ENCODE measurements at places on chromosomes 6 and 20.

DNA sequence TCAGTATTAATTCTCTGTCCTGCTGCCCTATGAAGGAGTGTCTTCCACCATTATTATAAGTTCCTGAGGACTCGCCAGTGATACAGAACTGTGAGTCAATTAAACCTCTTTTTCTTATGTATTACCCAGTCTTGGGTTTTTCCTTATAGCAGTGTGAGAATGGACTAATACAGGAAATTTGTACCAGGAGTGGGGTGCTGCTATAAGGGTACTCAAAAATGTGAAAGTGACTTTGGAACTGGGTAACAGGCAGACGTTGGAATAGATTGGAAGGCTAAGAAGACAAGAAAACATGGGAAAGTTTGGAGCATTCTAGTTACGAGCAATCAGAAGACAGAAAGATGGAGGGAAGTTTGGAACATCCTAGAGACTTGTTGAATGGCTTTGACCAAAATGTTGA lies 616.7 kb upstream of the EPHA7 start:
- no peak for DNase-seq

- DNase-seq, result no peak
Observed at GRCh38 chr20:46023148-46023484, 5.9 kb upstream of the SLC12A5 start.

GRCh38 chr20:60313191-60313590 lies 355.0 kb downstream of the CDH26 start:
- no peak for DNase-seq

GRCh38 chr6:55299286-55299985 lies 27.8 kb upstream of the GFRAL start:
- no peak for DNase-seq

- DNase-seq, result no peak
Observed at GRCh38 chr6:42616716-42617115, 52.9 kb downstream of the UBR2 start.

GRCh38 chr6:67467341-67467740 lies 1167.7 kb upstream of the ADGRB3 start:
- DNase-seq, result no peak

DNA sequence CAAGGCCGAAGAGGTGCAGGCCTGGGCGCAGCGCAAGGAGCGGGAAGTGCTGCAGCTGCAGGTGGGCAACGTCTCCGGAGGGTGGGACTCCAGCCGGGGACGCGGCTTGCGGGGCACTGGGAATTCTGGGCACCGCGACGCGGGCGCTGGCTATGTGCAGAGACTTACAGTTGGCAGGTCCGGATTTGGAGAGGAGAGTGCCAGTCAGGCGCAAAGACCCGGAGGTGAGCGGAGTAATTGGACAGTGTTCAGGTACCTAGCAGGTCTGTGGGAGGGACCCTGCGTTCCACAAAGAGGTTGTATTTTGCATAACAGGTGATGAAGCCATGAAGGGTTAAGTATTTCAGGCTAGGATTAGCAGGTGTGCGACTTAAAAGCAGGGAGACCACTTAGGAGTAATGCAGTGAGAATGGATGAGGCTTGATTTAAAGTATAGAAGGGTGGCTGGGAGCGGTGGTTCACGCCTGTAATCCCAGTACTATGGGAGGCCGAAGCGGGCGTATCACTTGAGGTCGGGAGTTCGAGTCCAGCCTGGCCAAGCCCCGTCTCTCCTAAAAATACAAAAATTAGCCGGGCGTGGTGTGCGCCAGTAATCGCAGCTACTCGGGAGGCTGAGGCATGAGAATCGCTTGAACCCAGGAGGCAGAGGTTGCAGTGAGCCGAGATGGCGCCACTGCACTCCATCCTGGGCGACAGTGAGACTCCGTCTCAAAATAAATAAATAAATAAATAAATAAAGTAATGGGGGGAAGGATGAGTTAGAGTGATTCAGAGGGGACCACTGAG lies 1.0 kb downstream of the MRPS26 start:
- no peak for DNase-seq

DNA sequence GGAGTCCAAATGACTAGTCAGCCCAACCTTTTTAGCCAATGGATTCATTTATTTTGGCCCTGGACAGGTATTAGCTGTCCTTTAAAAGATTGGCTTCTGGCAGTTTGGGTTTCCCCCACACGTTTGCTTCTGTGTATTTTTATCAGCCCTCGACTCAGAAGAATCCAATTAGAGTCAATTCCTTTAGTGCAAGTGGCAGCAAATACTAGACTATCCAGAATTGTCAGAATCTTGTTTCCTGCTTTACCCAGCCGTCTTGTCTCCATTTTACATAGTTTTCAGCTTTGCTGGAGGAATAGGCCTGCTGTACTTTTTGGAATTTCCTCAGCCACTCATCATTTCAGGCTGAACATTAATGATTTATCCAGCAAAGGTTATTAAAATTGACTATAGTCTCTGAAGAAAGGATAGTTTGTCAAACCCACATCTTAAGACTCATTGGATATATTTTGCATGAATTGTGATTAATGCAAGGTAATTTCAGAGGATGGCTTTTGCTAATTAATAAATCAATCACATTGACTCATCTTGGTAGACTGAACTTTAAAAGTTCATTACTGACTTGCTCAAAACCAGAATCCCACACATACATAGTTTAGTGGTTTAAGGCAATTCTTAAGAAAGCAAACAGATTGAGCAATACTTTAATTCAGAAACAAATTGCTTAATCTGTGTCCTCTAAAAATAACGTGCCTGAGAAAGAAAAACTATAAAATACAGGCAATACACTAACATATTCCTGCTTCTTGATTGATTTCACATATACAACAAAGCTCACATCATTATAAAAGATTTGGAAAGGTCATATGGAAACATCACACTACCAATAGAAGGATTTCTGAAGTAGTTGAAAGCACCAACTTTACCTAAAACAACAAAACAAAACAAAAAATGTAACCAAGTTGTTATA lies 62.9 kb upstream of the ZNF217 start:
- DNase-seq, result no peak

GRCh38 chr20:31355981-31356380 lies 12.4 kb upstream of the DEFB118 start:
- DNase-seq, result no peak

GRCh38 chr6:163661272-163661671 lies 246.8 kb downstream of the QKI start:
- no peak for DNase-seq

DNA sequence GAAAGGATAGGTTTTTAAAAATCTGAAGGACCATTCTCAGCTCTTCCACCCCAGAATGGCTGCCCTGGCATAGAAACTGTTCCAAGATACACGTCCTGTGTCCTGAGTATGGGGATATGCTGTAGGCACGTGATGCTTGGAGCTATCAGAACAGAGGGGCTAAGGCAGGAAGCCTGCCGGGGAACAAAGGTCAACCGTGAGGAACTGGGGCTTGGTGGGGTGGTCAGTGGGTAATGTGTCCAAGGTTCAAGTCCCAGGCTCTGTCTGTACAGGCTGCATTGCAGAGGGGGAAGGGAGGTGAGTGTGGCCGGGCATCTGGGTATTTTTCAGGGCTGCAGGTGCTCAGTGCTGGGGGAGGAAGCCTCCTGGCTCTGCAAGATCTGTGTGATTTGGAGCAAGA lies 479.6 kb upstream of the CHD6 start:
- no peak for DNase-seq
